CD4-positive, CD25-positive, alpha-beta regulatory T cell (primary cell): ENCODE measurements at places on chromosomes 16 and 17. TPM values are rescaled to one million over a fixed set of nuclear protein-coding genes. Genes with fewer than 3 reads are reported as not detected.

PRDM7 gene
- polyA plus RNA-seq, result not detected

STH gene
- not detected for polyA plus RNA-seq

SYNGR2 gene
- 156 TPM for polyA plus RNA-seq

ACSM2A gene
- not detected for polyA plus RNA-seq

MAP3K14 gene
- polyA plus RNA-seq, result 7.9 TPM

NKD1 gene
- polyA plus RNA-seq, result 0.10 TPM

PKMYT1 gene
- 1.5 TPM for polyA plus RNA-seq

TBC1D3E gene
- not detected for polyA plus RNA-seq

CHST6 gene
- not detected for polyA plus RNA-seq

CNGB1 gene
- not detected for polyA plus RNA-seq
